ENCODE measurements at places on chromosomes 3 and 15.

DNA sequence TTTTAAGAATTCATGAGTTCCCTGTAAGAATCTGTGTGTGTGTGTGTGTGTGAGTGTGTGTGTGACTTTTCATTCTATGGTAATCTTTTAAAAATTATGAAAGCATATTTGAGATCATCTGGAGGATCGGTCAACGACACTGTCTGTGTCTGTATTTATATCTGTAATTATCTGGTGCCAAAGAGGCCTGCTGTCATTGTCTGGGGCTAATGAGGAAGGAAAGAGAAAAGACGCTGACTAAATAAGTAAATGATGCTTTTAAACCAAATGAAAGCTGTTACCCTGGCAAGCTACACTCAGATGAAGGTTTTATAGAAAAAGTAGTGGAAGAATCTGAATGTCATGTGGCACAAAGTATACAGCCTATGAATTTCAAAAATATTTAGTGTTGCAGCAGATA lies 439.8 kb downstream of the RBMS3 start:
- no peak for DNase-seq

- DNase-seq: no peak
Measured at GRCh38 chr3:36707623-36708409, 56.5 kb downstream of the DCLK3 start.

DNA sequence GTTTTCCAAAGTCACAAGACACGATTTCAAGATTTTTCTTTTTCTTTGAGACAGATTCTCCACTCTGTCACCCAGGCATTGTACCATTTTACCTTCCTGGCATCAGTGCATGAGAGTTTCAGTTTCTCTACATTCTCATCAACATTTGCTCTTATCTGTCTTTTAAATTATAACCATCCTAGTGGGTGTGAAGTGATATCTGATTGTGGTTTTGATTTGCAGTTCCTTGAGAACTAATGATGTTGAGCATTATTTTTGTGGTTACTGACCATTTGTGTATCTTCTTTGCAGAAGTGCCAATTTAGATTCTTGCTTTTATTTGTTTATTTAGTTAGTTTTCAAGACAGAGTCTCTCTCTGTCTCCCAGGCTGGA lies 41.2 kb downstream of the ADIPOQ start:
- no peak for DNase-seq

- DNase-seq: no peak
Measured at GRCh38 chr3:66140743-66141372, 79.9 kb upstream of the SLC25A26 start.

DNA sequence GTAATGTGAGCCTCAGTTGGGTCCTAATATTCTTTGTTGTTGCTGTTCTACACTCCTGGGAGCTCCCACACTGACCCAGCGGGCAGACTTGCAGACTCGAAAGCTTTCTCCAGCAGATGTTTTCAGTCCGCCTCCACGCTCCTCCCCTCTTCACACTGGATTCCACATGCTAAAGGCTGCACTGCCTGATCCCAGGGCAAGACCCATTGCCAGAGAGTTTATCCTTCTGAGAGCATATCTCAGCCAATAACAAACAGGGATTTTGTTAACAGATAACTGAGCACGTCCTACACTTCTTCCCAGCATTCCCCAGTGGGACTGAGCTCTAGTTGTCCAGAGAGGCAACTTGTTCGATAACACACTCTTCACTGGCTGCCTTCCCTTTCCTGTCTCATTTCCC lies 8.0 kb upstream of the COL6A6 start:
- no peak for DNase-seq

GRCh38 chr3:171446801-171447578 lies 13.2 kb downstream of the TNIK start:
- DNase-seq: no peak

- no peak for DNase-seq
Measured at GRCh38 chr15:57031082-57031481, 112.6 kb downstream of the TCF12 start.

DNA sequence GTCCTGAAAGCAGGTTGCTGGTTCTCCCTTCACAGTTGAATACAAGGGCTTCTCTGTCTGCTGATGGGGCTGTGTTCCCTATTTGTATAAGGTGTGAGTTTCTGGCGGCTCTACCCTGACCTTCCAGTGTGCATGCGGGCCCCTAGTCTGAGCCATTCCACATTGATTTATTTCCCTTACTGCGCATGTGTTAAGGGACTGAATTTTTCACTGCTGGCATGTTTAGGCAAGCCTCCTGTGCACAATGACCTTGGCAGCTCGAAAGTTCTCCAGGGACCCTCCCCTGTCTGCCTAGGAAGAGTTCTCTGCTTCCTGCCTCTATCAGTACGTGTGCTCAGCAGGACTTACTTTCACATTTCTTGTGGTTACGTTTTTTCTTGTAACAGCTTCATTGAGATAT lies 11.4 kb downstream of the TRAK1 start:
- no peak for DNase-seq

GRCh38 chr3:117572786-117573185 lies 863.2 kb downstream of the TUSC7 start:
- no peak for DNase-seq

GRCh38 chr15:51588966-51589365 lies 33.6 kb downstream of the DMXL2 start:
- no peak for DNase-seq

- DNase-seq: no peak
Measured at GRCh38 chr3:52026041-52026440, 30.3 kb downstream of the DUSP7 start.

GRCh38 chr3:23900744-23901143 lies 16.0 kb downstream of the NKIRAS1 start:
- DNase-seq: no peak

DNA sequence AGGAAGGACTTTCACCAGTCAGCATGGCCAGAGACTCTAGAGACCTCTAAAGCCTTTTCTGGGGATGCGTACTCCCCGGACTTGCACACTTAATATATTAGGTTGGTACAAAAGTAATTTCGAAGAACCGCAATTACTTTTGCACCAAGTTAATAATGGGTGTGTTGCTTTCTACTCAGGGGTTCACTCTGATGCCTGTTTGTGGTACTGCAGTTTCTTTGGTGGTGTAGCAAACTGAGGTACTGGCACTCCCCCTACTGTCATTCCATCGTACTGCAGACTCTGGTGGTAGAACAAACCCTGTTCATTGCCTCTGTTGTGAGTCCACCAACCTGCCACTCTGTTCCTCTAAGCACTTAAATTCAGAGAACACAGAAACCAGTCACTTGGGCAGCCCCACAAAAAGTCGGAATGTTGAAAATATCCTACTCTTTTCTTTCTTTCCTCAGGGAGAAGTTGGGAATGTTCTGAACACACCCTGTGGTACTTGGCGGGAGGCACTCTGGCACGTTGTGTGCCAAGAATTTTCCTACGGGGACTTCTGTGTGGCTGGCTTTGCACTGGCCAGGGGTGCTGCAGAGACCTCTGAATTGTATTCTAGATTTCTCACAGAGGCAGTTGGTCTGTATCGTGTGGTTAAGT lies 46.3 kb downstream of the GABRG3 start:
- DNase-seq: no peak

GRCh38 chr3:121232309-121233225 lies 313.2 kb downstream of the POLQ start:
- no peak for DNase-seq

GRCh38 chr15:38195191-38195901 lies 57.3 kb upstream of the SPRED1 start:
- DNase-seq: no peak

GRCh38 chr3:47011371-47011770 lies 31.9 kb downstream of the NBEAL2 start:
- DNase-seq: no peak

- peak; percentile 77 for DNase-seq
Measured at GRCh38 chr3:52144034-52144795, 10.0 kb downstream of the POC1A start.

- DNase-seq: no peak
Measured at GRCh38 chr3:12553921-12554391, 2.9 kb upstream of the MKRN2 start.

DNA sequence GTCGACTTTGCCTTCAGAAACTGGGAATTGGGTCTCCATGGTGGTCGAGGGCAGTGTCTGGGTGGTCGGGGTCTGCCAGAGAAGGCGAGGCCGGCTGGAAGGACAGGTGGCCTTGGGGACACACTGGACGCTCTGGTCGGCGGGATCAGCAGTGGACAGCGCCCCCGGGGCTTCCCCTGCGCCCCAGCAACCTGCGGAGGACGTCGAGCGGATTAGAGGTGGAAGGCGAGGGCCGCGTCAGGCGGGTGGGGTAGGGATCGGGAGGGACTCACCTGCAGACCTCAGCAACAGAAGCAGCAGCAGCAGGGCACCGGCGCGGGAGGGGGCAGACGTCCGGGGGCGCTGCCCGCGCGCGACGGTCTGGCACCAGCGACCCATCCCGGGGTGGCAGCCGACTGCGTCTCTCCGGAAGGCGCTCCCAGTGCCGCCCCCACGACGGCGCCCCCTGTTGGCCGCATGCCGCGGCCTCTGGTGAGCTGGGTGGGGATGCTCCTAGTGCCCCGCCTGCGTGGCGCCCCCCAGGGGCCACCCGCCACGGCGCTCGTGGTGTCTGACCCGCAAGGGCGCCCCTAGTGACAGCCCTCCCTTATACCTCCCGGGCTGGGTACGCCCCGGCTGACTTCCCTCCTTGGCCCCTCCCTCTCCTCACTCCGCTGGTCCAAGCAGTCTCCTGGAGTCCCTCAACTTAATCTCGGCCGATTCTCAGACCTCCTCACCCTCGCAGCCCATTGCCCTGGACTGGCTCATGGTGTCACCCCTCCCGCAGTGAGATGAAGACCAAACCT lies at the start of gene PRSS50:
PRSS50 (minus strand) TSS at position 423 of the 785 bp plus-strand sequence; CDS start at position 378, 45 bp downstream.
- no peak for DNase-seq

DNA sequence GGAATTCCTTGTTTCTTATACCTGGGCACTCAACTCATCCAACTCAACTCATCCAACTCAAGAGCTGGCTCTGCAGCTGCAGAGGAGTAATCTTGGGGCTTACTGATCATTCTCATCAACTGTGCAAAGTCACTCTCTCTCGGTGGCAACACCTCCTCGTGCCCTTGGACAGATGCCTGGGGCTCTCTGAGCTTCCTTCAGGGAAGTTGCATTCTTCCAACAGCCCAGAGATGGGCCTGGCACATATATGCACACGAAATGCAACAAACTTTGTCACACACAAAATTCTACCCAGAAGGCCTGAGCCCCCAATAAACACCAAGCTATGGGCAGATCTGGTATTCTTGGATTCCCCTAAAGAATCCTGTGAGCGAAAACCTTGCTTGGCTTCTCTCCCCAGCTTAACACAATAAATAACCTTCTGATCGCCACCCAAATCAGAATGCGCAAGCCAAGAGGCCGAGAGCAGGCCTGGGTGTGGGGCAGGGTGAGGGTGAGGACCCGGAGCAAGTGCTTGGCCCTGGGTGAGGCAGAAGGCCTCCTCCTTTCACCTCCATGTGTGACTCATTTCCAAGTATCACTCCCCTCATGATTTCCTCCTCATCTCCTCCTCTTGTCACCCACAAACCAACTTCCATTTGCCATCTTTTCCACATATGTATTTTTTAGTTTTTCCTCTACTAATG lies 15.4 kb downstream of the TGM5 start:
- DNase-seq: no peak

GRCh38 chr3:8970971-8971589 lies 7.8 kb upstream of the RAD18 start:
- peak; percentile 64 for DNase-seq

All from central memory CD8-positive, alpha-beta T cell (primary cell).